ENCODE measurements at places on chromosomes 11 and 22. TPM values are rescaled to one million over a fixed set of nuclear protein-coding genes. Genes with fewer than 3 reads are reported as not detected.

- peak; percentile 71 for DNase-seq
Measured at GRCh38 chr11:122601141-122602125, 54.1 kb upstream of the UBASH3B start.

- no peak for DNase-seq
Measured at GRCh38 chr11:18457450-18457849, 1.8 kb downstream of the LDHAL6A start.

DNA sequence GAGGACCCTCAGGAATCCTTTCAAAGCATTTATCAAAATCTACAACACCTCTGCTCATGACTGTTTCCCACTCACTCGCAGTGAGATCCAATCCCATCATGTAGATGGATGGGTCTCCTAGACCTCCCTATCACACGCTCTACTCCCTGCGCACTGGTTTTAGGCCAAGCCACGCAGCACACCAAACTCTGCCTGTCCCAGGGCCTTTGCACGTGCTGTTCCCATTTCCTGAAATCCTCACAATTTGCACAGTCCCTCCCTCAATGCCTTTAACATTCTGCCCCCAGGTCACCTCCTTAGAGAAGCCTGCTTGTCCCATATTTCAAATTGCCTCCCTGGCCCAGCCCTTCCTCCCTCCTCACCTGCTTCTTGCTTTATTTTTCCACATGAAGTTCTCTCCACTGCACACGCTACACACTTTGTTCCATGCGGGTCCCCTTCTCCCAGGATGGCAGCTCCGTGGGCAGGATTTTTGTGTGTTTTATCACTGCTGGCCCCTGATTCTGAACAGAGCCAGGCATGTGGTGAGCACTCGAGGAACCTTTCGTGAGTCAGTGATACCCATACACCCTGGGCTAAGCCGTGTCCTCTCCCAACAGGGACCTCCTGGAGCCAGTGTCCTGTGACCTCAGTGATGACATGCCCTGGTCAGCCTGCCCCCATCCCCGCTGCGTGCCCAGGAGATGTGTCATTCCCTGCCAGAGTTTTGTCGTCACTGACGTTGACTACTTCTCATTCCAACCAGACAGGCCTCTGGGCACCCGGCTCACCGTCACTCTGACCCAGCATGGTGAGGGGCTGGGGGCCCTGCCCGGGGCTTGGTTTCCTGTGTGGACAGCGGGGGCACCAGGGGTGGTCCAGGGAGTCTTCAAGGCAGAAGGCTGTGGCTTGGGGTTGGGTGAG lies 12.2 kb downstream of the CSF2RB start:
- DNase-seq = no peak

Gene CST6
- total RNA-seq = 279 TPM

Gene MAP6
- total RNA-seq = 1.9 TPM
